ENCODE measurements at places on chromosomes 7 and 10.

DNA sequence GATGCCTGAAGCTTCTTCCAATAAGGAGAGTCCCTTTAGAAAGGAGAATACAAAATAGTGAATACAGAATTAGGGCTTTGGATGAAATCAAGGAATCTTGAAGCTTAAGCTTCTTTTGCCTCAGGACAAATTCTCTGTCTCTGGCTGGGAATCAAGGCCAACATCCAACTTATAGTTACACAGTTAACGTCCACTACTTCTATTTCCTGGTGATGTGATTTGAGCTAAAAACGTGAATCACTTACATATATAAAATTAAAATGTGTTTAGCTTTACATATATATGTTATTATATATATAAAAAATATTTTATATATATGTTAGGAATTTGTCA, 11.4 kb upstream of the INPP5F start:
- no peak for DNase-seq

DNA sequence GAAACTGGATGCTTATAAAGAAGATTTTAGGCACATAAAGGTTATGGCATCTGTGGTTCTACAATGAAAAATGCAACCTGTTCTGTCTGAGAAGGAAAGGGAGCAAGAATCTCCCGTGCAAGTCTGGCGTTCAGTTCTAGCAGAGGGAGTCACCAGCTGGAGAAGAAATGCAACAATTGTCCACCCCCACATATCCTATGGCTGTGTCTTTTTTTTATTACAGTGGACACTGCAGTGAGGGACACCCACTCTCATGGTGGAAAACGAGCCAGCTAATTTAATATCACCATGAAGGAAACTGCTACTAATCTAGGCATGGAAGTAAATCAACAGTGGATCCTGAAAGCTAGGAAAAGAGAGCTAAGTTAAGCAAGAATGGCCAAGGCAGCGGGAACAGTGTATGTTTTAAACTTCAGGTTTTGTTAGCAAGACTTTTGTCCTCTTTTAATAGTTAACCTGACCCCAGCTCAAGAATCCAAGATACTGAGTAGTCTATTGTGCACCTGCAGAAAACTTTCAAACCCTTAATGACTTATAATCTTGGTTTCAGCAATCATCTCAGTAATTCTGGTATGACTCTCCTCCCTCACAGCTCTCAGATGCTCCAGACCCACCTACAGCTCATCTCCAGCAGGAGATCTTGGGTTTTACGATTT, 149.3 kb downstream of the FGFR2 start:
- no peak for DNase-seq

DNA sequence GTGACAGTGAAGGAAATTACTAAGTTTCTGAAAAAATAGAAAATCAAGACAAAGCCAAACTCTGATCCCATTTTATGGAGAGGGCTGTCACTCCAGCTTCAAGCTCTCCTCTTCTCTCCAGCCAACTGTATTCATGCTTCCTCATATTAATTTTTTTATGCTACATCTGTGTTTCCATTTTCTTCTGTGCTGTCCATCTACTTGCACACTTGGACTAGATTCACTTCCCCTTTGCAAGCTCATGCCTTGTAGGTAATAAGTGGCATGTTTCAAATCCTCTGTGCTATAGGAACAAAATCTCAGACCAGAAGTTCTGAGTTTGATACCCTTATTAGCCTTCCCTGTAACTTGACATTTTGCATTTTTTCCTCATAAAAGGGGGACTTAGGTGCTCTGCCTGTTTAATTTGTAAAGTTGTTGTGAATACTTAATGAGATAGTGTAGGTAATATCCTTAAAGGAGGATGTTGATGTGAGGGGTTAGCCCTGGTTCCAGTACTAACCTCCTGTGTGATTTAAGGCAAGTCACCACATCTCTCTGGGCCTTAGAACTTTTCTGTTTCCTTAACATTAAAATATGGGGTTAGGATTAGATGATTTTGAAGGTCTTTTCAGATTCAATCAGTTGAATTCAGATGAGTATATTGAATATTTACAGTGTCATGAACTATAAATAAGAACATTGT, 358.8 kb downstream of the BBS9 start:
- no peak for DNase-seq

DNA sequence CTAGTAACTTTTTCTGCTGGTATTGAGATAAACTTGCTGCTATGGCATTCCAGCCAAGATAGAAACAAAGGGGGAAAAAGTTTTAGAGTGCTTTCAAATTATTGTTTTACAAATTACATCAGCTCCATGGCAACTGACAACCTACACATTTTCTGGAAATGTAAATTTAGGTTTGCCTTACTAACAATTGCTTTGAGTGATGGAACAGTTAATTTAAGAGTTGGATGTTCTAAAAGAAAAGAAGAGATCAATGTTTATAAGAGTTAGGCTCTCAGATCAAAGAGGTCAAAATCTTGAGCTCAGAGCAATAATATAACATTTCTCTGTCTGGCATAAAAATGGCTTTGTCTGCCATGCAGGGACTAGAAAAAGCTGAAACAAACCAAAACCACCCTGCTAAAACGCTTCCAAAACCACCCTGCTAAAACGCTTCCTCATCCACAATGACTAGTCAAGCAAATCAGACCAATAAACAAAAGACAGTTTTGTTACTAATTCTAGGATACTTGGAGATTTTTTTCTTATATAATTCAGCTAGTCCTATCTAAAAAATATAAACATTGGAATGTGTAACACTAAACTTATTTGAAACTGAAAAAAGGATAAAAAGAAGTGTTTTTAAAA, 32.3 kb downstream of the ORC5 start:
- DNase-seq, result no peak
